Smooth muscle cell of bladder (primary cell): ENCODE measurements at places on chromosomes 2 and 18. TPM values are rescaled to one million over a fixed set of nuclear protein-coding genes. Genes with fewer than 3 reads are reported as not detected.

IL18R1 gene
- total RNA-seq = 0.85 and 1.5 TPM in 2 replicates

MROH2A gene
- under 0.01 and 0.14 TPM in 2 replicates for total RNA-seq

OR6B2 gene
- not detected in 2 replicates for total RNA-seq

EIPR1 gene
- 23.4 and 28.4 TPM in 2 replicates for total RNA-seq

ADGRF3 gene
- total RNA-seq = under 0.01 TPM in 2 replicates

PARD3B gene
- total RNA-seq = 16.5 and 19.1 TPM in 2 replicates

IL1F10 gene
- not detected in 2 replicates for total RNA-seq

ST6GAL2 gene
- under 0.01 and 1.1 TPM in 2 replicates for total RNA-seq
